ENCODE measurements at places on chromosomes 12 and 14.

DNA sequence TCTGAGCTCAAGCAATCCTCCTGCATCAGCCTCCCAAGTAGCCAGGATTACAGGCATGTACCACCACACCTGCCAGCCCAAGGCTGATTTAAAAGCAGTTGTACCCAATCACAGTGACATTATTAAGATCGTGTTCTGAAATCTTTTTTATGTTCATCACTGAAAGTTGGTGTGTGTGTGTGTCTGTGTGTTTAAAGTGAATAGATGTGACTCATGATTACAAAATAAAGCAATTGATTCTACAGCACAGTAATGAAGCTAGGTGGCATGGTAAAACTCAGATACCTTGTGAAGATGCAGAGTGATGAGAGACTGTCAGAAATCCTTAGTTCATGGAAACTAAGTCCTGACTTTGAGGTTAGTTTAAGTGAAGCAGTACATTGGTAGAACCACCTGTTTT, 74.2 kb upstream of the ATP2B1 start:
- DNase-seq = no peak

- DNase-seq = no peak
These were observed 28.6 kb downstream of the RNFT2 start for GRCh38 chr12:116766746-116767145.

DNA sequence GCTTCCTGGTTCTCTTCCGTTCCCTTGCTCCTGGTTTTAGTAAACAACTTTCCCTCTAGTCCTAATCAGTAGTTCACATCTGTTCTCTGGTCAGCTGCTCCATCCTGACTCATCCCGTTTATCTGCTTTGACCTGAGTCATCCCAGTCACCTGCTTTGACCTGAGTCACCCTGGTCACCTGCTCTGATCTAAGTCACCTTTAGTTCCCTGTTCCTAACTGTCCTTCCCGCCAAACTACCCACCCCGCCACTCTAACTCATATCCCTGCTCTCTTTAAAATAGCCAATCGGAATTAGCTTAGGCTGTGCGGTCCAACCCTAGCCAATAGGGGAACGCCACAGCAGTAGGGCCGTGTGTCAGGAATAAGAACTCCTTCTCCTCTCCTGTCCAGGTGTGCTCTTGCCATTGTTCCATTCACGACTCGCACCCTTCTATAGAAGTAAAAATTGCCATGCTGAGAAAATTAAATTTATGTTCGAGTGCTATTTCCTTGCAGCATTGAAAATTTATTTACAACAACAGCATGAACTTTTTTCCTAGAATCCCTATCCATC, 3.1 kb upstream of the ANKRD33 start:
- peak; percentile 9 for DNase-seq

DNA sequence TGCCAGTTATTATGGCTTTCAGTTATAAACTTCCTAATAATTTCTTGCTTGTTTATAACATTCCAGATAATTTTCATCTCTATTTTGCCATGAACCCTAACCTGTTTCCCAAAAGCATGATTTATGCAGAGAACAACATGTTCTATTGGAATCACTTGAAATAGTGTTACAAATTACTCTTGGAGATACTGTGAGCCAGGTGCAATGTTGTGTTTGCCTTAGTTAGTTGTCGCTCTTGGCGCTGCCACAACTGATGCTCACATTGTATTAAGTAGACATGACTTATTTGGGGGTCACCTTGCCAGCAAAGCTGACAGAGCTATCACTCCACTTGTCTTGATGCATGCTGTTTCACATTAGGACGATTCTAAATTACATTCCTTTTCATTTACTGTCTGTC, 49.4 kb downstream of the TSPAN8 start:
- DNase-seq = no peak

DNA sequence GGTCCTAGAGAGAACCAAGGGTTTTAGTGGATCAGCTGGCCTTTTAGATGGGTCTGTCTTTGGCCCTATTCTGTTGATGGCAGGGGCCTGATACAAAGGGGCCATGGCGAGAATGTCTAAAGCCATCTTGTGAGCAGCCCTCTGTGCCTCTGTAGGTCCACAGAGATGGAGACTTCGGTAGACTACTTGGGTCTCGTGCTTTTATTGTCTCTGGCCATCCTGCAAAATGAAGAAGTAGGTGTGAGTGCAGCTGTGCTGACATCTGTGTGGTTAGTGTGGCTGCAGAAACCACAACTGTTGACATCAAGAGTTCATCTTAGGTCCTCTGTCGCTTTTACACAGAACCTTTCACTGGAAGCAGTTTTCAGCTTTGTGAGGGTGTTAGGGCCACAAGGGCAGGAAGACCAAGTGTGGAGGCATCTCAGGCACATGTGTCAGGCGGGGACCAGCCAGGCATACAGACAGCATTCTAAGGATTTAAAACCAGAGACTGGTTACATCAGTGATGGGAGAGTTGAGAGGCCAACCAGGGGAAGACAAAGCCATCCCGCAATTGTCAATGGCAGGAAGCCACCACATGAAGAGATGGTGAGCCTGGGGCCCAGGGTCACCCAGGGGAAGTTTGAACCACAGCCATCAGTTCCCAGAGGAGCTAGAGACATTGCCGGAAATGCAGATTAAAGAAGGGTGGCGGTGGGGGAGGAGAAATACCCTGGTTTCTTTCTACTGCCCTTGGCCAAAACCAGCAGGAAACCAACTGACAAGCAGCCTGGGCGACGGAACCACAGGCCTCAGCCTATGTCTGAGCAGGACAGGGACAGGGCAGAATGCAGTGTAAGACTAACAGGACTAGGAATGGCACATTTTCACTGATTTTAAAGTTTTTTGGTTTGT, 13.0 kb upstream of the TPCN1 start:
- peak; percentile 86 for DNase-seq
